HL-60 (cell line): ENCODE measurements at places on chromosomes 5 and 9.

DNA sequence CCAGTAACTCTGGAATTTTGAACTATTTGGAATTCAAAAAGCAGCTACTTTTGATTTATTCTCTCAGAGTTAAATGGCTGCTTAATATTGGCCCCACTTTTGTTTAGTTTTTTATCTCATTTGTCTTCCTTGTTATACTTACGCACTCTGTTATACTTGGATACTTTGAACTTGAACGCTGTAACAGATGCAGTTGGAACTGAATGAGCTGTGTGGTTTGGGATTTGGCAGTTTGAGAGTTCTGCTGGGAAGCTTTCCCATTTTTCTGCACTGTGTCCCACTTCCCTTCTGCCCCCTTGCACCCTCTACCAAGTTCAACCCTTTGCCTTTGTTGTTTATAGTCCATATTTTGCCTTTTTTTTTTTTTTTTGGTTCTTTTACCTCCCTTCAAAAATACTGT lies 3.8 kb downstream of the RHOBTB3 start:
- no peak for DNase-seq

DNA sequence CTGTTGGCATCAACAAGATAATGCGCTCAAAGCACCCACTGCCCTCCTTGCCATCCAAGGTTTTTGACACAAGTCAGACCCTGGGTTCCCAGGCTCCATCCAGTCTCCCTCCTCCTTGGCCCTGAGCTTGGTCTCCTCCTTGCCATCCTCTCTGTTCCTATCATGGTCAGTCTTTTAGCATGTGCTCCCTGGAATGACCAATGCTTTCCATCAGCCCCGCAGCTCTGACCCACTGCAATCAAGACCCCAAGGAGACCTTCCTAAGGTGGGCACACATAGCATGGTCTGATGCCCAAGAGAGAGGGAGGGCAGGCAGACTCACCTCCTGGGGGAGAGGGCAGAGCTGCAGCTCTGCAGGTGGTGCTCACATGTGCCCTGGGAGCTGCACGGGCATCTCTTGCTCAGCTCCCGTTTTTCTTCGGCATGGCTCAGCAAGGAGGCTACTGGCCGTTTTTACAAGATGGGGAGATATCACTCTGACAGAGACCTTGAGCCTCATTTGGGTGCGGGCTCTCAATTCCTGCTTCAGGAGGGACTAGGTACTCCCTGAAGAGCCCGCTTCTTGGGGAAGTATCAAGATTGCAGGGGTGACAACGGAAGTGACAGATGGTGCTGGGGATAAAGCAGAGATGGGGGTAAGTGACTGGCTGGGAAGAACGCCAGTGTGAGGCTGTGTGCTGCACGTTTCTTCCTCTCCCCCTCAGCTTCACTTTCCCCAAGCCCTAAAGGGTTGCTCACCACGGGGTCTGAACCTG lies 3.3 kb downstream of the SEPTIN8 start:
- peak; percentile 32 for DNase-seq

- no peak for DNase-seq
These were observed 391.2 kb upstream of the NUDT12 start for GRCh38 chr5:103953601-103954382.

DNA sequence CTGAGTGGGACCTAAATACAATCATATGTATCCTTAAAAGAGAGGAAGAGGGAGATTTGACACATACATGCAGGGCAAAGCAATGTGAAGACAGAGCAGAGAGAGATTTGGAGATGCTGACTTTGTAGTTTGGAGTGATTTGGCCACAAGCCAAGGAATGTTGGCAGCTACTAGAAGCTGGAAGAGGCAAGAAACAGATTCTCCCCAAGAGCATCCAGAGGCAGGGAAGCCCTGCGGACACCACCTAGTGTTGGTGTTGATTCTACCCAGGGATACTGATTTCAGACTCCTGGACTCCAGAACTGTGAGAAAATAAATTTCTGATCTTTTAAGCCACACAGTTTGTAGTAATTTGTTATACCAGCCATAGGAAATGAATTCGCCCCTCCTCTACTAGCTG lies 64.9 kb upstream of the OSMR start:
- no peak for DNase-seq

GRCh38 chr9:74666625-74667316 lies 169.6 kb downstream of the RORB start:
- no peak for DNase-seq

GRCh38 chr5:57844410-57844809 lies 361.8 kb upstream of the ACTBL2 start:
- DNase-seq, result no peak

- DNase-seq, result no peak
These were observed 429.5 kb downstream of the TLE1 start for GRCh38 chr9:81259896-81260295.

DNA sequence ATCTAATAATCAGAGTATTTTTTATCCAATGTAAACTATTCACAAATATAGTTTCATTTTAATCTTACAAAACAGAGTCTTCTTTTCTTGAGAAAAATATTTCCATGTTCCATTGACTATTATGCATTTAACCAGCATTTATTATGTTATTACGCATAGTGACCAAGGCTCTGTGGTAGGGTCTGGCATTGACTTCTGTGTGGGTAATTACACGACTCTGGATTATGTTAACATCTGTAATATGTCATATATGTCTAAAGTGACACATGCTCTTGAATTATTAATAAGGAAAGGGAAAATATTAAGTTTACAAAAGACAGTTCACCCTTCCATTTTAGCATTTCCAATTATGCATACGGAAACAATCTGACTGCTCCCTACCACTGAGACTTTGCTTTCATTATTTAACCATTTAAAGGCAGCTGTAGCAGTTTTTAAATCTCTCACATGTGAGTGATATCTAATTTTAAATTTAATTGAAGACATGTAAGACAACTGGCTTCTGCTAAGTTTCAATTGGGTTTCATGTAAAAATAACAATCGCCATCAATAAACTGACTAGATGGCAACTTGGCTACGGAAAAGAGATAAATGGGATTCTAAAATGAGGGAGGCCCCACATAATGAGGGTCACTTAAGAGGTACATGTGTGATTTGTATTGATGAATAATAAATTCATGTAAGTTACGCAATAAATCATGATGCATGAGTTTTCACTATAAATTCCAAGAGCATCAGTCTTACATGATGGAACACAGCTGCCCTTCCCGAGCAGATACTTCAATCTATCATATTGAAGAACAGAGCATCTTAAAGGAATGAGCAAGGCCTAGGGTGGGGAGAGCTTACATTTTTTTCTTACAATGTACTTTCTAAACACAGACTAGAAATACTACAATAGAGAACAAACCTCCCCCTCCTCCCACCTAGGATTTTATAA lies 1056.8 kb downstream of the MAT2B start:
- DNase-seq, result no peak

DNA sequence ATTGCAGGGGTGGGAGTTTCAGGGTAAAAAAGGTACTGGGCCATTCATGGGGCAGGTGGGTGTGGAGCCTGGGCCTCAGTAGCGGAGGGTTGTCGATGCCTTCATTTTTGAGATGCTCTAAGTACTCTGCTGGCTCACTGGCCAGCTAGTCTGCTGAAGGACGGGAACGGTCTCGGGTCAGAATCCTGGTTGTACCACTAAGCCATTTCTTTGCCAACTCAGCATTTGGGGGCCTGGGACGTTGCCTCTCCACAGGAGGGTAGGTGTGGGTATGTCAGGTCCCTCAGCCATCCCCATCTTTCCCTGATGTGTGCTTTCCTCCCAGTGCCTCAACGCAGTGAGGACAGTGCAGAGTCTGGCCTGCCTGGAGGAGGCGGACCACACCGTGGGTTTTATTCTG lies 25.1 kb downstream of the SH3GLB2 start:
- no peak for DNase-seq

GRCh38 chr5:37751227-37751626 lies 88.6 kb downstream of the GDNF start:
- DNase-seq, result no peak

GRCh38 chr5:39419796-39420195 lies 5.0 kb downstream of the DAB2 start:
- no peak for DNase-seq

DNA sequence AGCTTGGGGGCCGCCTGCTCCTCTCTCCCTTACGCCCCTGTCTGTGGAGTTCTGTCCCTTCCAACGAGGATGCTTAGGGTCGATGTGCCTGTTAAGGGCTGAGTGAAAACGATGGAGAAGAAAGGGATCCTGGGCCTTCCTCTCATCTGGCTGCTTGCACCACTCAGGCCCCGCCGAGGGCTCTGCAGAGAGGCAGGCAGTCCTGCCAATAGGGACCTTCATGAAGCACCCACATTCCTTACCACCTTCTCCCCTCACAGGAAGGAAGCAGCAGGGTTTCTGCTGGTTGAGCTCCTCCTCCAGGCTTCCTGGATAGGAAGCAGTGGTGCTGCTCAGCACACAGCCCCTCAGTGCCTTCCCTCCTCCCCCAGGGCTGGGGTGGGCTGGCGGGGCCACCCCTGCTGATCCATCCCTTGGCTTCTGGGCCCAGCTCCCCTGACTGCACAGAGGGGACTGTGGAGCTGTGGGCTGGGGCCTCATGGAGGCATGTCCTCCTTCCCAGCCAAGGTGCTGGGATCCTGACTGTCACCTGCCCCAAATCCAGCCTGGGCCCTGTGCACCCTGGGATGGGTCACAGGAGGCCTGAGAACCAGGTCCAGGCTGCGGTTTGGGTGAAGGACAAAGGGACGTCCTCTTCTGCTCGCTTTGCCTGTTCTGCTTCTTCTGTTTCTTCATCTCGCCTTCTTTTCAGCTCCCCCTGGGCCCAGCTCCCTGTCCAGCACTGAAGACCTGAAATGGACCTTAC lies 50.5 kb downstream of the AHRR start:
- DNase-seq, result peak; percentile 84

- DNase-seq, result no peak
These were observed 595.0 kb upstream of the ZNF608 start for GRCh38 chr5:125341436-125341835.

DNA sequence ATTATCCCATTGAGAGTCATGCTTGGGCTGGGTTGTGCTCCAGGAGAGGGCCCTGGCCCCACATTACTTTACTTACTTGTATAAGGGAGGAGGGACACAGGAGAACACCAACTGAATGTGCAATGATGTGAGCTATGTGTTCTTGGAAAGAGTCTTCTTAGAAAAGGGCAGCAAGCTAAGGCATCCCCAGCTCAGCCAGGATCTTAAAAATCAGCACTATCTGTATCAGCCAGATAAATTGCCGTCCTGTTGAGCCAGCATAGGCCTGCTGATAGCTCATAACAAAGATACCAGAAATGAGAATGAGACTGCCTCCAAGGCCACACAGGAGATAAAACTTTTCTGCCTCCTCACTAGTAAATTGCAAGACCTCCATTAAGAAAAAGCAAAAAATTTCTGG lies 357.5 kb downstream of the CAAP1 start:
- no peak for DNase-seq

- DNase-seq, result peak; percentile 56
These were observed 13.7 kb downstream of the IL31RA start for GRCh38 chr5:55864606-55865541.

DNA sequence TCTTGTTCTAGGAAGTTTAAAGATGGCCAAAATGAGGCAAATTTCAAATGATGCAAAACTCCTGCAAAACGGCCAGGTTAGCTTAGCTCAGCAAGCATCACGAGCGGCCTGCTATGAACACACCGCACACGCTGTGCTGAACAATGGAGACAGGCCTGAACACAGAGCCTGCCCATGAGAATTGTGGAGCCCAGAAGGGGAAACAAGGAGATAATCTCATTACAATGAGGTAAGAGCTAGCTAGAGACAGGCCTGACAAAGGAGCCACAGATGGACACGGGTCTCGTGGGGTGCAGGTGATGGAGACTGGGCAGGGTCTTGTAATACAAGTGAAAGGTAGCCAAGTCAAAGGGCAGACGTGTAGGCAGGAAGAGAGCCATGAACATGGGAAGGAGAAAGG lies 50.2 kb downstream of the PSMB7 start:
- no peak for DNase-seq

DNA sequence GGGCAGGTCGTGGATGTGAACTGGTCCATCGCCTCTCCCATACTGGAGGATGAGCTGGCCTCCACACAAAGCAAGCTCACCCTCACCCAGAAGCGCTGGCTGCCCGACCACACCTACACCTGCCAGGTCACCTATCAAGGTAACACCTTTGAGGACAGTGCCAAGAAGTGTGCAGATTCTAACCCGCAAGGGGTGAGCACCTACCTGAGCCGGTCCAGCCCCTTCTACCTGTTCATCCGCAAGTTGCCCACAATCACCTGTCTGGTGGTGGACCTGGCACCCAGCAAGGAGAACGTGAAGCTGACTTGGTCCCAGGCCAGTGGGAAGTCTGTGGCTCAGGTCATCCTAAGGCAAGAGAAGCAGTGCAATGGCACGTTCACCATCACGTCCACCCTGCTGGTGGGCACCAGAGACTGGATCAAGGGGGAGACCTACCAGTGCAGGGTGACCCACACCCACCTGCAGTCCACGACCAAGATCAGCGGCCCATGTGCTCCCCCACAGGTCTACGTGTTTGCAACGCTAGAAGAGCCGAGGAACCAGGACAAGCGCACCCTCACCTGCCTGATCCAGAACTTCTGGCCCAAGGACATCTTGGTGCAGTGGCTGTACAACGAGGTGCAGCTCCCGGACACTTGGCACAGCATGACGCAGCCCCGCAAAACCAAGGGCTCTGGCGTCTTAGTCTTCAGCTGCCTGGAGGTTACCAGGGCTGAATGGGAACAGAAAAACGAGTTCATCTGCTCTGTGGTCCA lies 71.3 kb downstream of the INSL6 start:
- DNase-seq, result no peak

GRCh38 chr5:141876628-141877355 lies 1.4 kb downstream of the PCDH1 start:
- DNase-seq, result no peak

DNA sequence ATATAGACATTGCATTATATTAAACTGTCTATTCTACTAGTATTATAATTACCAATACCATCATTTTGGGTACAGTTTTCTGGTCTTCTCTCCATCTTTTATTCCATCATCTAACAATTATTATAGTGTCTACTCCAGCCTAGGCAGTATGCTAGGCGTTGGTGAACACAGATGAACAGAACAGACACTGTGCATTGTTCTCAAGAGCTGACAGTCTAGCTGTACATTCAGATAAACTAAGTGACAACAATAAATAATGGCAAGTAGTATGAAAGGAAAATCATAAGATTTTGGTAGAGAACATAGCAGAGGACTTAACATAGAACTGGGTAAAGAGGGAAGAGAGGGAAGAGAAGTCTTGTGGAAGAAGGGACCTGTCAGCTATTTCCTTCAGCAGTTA lies 12.5 kb upstream of the SGCD start:
- DNase-seq, result no peak

- DNase-seq, result no peak
These were observed 10.9 kb downstream of the LHX2 start for GRCh38 chr9:124022201-124023121.

DNA sequence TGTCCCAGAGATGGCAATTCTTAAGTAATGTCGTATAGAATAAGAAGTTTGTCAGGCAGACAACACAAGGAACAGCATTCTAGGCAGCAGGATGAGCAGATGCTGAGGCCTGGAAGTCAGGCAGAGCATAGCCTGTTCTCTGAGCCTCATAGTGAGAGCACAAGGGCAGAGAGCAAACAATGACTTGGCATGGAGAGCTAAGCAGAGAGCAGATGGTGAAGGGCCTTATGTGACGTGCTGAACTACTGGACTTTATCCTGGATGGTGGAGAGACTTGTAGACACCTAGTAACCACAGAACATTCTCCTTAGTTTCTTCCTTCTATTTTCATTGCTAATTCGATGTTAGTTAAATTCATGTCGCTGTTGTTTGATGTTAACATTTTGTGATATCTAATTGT lies 60.1 kb downstream of the KCTD16 start:
- DNase-seq, result no peak

GRCh38 chr9:121743441-121744001 lies 92.1 kb downstream of the DAB2IP start:
- no peak for DNase-seq

- DNase-seq, result peak; percentile 77
These were observed 101.5 kb upstream of the BOD1 start for GRCh38 chr5:173717959-173718358.
